Stimulated activated CD4-positive, alpha-beta T cell treated with anti-CD3 and anti-CD28 coated beads, Interleukin-15, amount 100 ng/mL, for 1 hour (primary cell): ENCODE measurements at places on chromosomes 2 and 18.
A peak's percentile ranks its signal among the peaks of the same experiment; 100 is the strongest.

DNA sequence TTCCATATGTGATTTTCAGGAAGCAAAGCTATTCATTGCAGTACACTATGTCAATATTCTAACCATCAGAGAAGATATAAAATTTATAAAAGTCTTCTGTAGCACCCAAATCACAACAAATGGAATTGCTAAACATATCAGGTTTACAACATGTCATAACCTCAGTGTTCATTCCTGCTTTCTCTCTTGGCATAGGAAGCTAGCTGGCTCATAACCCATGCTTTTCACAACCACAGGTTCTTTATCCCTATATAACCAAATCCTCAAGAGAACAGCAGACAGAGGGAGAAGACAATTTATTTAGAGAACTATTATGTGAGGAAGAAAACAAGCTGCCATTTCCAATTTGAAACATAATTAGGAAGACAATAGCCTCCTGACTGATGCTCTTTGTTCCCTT is 997.0 kb upstream of the ACVR2A start:
- DNase-seq = no peak

DNA sequence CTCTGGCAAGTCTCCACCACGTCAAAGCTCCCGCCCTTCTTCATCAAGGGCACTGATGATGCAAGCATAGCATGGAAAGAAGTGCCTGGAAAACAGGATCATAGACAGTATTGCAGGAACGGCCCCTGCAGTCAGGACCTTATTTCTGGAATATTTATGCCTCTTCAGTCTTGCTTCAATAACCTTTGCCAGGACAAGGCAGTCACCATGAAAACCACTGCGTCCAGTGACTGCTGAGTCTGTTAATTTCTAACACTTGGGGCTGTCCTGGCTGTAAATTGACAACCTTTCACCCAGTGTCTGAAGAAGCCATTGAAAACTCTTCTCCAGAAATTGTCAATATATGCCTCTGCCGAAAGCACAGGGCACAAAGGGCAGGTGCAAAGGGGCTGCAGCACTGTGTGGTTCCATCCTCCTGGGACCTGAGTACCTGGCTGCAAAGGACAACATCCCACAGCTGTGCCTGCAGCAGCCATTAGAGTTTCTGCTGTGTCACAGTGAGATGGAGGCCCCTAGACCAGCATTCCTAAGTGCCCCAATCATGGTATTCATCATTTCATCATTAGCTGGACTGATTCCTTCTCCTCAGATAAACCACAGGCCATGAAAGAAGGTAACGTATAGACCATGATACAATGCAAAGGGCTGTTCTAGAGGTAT is 819.6 kb downstream of the RNF144A start:
- no peak for DNase-seq

- no peak for DNase-seq
Measured at GRCh38 chr18:26642440-26643348, 94.3 kb upstream of the KCTD1 start.

- DNase-seq = no peak
Measured at GRCh38 chr2:7089898-7090510, 172.8 kb downstream of the RNF144A start.

DNA sequence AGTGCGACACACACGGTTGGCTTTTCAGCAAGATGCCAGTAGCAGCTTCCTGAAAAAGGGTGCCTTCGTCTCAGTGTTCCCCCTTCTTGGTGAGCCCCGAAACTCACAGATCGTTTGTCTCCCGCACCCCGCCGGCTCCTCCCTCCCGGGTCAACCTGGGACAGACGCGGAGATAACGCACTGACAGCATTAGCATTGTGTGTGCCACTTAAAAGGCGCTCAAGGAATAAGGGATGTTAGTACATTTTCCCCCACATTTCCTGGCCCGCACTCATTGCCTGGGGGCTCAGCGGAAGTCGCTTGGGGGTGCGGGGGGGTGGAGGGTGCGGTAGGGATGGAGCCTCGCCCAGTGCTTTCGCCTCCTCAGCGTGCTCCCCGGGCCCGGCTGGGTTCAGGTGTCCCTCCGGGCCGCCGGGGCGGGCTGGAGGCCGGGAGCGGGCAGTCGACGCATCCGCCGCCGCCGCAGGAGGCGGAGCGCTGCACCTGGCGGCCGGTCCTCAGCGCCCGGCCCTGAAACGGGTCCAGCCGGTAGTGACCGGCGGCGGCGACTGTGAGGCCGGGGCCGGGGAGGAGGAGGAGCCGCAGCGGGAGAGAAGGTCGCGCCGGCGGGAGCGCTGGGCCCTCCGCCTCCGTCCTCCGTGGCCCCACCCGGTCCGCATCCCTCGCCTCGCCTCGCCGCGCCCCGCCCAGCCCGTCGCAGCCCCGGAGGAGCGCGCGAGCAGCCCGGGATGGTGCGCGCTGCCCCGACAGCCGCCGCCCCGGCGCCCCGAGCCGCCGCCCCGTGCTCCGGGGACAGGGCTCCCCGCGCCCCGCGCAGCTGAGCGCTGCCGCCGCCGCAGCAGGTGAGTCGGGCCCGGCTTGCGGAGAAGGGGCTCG is at the start of gene MFSD6:
TSS of gene MFSD6 (plus strand) at position 694 of the 876 bp plus-strand sequence. CDS start 27,675 bp downstream, outside the sequence.
- DNase-seq = peak; percentile 37

DNA sequence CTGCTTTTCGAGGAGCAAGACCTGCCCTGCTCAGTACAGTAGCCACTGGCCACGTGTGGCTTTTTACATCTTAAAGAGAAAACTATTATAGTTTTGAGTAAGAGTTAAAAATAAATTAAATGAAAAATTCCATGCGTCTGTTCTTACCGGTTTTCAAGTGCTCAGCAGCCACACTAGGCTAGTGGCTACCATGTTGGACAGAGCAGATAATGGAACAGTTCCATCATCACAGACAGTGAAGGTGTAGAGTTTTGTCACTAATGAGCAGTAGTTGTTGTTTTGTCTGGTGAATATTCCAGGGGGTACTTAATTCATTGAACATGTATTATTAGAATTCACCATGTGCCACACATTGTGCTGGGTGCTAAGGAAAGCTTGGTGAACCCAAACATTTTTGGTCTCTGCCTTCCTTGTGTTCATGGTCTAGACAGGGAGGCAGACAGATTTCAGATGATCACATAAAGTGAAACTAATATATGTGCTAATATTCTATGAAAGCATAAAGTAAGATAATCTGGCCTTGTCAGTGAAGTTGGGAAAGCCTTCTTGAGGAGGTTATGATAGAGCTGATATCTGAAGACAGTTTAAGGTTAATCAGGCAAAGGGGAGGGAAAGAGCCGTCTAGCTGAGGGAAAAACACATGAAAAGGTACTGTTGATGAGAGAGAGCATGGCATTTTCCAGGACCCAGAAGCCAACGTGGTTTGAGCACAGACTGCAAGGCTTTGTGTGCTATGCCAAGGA is 1.4 kb downstream of the ALMS1 start:
- no peak for DNase-seq

DNA sequence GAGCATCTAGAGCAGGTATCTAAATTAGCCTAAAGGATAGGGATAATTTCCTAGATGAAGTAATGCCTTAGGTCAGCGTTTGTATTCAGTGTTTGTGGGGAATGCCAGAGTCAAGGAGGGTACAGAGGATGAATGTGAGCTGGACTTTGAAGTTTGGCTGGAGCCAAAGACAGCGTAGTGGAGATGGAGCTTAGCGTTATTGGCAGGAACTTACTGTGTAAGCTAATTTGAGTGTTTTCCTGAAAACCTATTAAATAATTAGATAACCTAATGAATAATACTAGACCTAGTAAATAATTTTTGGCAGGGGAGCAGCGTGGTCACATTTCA is 4.2 kb downstream of the RNF138 start:
- no peak for DNase-seq

DNA sequence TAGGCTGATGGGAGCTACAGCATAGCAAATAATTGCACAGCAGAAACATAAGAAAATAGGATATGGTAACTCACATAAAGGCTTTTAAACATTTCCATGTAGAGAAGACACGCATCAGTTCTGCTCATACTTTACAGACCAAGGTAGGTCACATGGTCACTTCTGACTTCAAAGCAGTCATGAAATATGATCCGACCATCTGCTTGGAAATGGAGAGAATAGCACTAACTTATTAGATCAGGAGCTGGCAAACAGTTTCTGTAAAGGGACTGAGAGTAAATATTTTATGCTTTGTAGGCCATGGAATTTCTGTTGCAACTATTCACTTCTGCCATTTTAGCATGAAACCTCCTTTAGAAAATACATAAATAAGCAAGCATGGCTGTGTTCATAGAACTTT is 936.6 kb upstream of the FANCL start:
- DNase-seq = no peak

- DNase-seq = no peak
Measured at GRCh38 chr2:11187731-11188130, 32.5 kb downstream of the SLC66A3 start.

DNA sequence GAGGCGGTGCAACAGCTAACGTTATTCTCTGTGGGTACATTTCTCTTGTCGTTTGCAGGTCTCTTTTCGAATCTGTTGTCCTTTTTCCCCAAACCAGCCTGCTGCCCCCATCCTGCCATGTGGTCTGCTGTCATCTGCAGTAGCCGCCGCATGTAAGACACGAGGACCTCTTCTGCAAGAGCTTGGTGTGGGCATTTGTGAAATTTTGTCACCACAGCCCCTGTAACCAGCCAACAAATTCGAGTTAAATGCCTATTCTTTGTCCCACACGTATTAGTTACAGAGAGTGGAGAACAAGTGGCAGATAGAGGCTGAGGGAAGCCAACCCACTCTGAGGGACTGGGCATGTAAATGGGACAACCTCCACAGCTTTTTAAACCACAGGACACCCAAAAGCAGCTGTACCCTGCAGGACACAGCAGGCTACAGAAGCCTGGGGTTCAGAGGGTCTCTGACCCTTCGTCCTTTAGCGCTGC is 35.0 kb downstream of the ITGA6 start:
- DNase-seq = no peak

GRCh38 chr2:62506421-62506750 is 391 bp upstream of the TMEM17 start:
- no peak for DNase-seq

- no peak for DNase-seq
Measured at GRCh38 chr2:80670763-80671162, 366.2 kb upstream of the LRRTM1 start.
